ENCODE measurements at places on chromosomes 12 and 14.

- no peak for DNase-seq
These were observed 139.2 kb downstream of the PDZRN4 start for GRCh38 chr12:41327096-41327895.

GRCh38 chr14:35320472-35320871, 28.3 kb downstream of the PSMA6 start:
- DNase-seq, result no peak

DNA sequence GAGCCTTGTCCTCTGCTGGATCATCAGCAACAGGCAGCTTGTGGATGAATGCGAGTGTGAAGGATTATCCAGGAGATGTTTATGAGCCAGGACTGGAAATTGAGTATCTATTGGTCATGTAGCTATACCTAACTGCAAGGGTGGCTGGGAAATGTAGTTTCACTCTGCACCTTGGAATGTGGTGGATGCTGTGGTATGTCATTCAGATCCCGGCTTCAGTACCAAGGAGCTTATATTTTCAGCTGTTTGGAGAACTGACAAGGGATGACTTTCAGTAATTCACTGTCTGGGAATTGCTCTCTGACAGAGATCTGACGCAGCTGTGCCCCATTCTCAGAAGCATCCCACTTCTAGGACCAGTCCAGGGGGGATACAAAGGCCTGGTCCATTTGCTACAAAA, 792.3 kb upstream of the NOVA1 start:
- DNase-seq, result no peak

GRCh38 chr12:1007994-1008393, 17.0 kb downstream of the ERC1 start:
- no peak for DNase-seq

DNA sequence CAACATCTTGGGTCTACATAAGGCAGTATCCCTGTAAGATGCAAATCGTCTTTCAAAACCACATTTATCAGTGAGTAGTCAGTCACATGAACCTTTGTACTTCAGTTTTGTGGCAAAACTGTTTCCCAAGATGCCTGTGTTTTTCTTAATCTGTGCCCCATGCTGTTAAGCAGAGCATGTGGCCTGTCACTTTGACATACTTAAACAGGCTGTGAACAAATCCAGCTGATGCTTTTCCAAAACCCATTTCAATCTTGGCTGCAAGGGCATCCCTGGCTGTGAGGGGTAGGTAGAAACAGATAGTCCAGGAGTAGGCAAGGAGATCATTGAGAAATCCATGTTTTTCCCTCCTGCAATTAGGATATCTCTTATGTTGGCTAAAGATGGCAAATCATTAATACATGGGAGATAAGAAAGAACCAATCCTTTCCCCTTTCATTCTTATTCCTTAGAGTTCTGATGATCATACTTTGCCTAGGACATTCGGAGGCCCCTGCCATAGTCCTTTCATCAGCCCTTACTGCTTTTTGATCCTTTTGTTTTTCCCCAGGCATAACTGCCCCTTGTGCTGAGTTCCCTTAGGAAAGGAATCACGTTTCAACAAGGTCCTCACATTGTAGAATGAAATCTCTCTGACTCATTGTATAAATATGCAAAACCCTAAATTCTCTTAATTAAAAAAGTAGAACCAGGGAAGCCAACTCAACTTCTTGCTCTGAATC, 121.1 kb upstream of the EEA1 start:
- peak; percentile 31 for DNase-seq

GRCh38 chr14:96951511-96951910, 154.3 kb downstream of the VRK1 start:
- no peak for DNase-seq
